Renal pelvis (tissue), 12 donors: ENCODE measurements at places on chromosomes 12 and 14.
A peak's percentile ranks its signal among the peaks of the same experiment; 100 is the strongest.

- no peak for DNase-seq
Measured at GRCh38 chr12:92297932-92298696, 152.5 kb upstream of the BTG1 start.

- DNase-seq = no peak
Measured at GRCh38 chr12:78120866-78121560, 290.3 kb downstream of the NAV3 start.

DNA sequence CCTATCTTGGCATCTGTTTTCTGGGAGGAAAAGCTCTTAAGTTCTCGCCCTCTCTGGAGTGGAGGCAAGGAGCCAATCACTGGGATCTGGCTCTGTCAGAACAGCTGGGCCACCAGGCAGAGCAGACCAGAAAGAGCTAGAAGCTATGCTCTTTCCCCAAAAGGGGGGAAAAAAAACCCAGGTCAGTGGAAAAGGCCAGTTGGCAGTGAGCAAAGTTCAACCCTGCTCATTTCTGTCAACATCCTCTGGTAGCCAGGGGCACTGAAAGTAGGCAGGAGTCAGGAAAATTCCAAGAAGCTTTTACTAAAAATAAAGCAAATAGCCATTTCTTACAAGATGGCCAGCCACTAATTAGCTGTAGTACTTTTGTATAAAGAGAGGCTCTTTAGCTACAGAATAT, 36.6 kb upstream of the PAX9 start:
- DNase-seq = no peak

DNA sequence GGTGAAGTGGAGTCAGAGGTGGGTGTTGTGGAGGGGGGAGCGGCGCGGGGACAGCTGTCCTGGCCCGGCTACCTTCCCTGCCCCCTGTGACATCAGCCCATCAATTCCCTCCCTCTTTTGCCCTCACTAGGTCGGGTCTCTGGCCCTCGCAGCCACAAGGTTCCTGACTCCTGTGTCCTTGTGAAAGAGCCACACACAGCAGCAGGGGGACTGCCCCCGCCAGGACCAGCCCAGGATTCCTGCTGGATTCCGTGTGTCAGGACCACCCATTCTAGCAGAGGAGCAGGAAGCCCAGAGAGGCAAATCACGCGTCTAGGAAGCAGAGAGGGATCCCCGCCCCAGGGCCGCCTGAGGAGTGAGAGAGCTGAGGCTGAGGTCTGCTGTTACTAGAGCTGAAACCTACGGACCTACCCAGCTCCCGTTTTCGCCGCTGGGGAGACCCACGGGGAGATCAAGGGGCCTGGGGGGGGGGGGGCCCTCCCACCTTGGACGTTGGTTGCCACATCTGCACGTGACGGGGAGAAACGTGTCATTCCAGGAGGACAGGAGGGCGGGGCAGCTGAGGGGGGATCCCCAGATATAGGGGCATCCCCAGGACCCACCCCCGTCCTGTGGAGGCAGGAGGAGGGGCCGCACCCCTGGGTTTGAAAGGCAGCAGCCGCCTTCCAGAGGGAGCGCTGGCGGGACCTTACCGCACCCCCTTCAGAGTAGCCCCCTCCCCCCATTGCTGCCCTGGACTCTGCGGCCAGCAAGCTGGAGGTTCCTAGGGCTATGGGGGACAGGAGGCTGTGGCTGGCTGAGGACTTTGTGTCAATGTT, 12.5 kb upstream of the INF2 start:
- DNase-seq = no peak

DNA sequence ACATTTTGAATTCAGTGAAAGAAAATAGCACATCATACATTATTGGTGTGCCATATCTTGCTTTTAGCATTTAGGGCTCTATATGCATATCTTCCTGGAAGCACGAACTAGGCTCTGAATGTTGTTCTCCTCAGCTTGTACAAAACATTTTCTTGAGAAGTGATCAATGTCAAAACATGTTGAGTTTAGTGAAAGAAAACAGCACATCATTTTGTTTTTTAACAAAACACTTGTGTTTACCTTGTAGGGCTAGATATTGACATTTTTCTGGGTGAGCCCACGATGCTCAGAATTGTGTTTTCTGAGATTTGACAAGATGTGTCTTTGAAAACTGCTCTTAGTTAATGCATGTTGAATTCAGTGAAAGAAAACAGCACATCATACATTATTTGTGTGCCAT, 81.0 kb downstream of the ASCL4 start:
- DNase-seq = no peak

GRCh38 chr12:114355389-114356088, 50.4 kb downstream of the TBX5 start:
- no peak for DNase-seq

GRCh38 chr12:83323866-83324265, 637.2 kb downstream of the TMTC2 start:
- no peak for DNase-seq

- no peak for DNase-seq
Measured at GRCh38 chr14:92905667-92906066, 17.3 kb upstream of the CHGA start.

DNA sequence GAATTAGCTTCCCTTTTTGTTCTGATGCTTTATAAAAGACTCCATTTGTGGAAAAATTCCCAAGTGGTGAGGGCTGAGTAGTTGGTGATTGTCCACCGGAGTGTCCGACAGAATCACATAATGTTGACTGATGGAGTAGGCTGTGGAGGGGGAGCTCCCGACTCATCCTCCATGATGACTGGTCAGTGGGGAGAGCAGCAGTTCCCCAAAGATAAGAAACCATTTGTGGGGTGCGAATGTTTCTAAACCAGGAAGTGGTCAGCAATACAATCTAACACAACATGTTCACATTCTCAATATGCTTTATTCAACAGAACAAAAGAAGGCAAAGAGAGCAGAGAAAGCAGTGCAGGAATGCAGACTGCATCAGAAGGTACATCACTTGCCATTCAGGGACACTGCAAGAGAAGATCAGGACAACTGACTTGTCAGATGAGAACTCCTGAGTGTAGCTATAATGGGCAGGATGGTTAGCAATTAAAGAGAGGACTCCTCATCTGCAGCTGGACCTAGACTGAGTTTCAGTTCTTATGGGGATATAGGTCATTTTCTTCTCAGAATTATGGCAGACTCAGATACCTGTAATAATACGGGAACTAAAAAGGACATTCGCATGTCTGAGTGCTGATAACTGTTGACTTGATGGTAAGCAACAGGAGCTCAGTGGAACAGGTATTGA, 5.4 kb downstream of the KRT6B start:
- DNase-seq = no peak

- no peak for DNase-seq
Measured at GRCh38 chr12:61781021-61781581, 479.1 kb upstream of the USP15 start.

DNA sequence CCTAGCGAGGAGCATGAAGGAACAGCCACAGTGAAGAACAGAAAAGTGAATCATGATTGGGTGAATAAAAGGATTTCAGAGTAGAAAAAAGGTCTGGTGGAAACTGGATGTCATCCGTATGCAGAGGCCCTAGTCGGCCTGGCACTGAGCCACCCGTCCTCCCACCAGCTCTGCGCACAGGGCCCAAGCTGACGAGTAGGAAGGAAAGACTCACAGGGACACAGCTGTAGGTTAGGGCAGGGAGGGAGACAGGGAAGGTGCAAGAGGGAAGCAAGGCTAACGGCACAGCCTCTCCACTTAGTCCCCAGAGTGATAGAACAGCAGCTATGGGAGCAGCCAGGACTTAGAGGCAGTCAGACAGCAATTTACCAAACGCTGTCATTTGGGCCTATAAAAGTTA, 112.6 kb downstream of the KCNK10 start:
- no peak for DNase-seq

- DNase-seq = no peak
Measured at GRCh38 chr14:75702616-75703261, 41.7 kb downstream of the TTLL5 start.

DNA sequence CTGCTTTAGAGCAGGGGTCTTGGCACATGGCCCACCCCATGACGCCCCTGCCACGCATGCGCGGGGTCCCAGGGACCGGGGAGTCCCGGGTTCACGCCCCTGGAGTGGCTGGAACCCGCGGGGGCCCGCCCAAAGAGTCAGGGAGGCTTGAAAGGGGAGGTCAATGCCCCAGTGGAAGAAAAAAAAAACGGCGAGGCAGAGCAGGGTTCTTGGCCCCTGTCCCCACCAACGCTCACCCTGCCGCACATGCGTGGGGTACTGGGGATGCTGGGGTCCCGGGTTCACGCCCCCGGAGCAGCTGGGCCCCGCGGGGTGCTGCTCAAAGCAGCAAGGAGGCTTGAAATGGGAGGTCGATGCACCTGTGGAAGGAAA, 319.1 kb downstream of the ALG10 start:
- no peak for DNase-seq

GRCh38 chr12:90234472-90234871, 525.8 kb upstream of the ATP2B1 start:
- DNase-seq = no peak

- no peak for DNase-seq
Measured at GRCh38 chr12:50925342-50925651, 27.0 kb upstream of the HIGD1C start.

- DNase-seq = no peak
Measured at GRCh38 chr12:75471902-75472890, 8.4 kb upstream of the GLIPR1 start.

DNA sequence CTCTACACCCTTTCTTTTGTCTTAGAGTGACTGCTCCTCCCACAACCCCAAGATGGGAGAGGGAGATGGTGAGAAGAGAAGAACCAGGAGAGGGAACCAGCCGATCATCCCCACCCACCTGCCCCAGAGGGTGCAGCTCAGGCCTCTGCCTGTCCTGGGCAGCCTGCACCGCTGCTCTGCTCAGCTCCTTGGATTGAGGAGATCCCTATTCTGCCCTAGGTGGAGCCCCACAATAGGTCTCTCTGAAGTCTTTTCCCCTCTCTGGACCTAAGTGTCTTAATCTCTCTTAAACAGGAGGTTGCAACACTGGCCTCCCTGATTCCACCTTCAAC, 2.2 kb downstream of the ANKRD33 start:
- DNase-seq = no peak

- no peak for DNase-seq
Measured at GRCh38 chr12:111076611-111077451, 156.5 kb upstream of the MYL2 start.

DNA sequence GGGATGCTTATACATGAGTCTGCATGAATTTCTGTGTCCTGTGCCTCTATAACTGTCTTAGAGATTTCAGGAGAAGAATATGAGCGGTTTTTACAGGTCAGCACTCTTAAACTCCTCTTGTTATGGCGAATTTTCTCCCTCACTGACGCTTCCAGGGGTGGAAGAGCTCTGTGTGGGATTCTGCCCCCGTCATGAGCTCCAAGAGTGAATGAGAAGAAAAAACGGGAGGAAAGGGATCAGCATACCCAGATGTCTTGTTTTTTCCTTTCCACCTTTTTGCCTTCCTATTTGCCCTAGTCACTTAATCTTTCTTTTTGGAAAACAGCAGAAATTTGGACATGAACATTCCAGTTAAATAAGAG, 651 bp downstream of the PFKM start:
- DNase-seq = no peak

DNA sequence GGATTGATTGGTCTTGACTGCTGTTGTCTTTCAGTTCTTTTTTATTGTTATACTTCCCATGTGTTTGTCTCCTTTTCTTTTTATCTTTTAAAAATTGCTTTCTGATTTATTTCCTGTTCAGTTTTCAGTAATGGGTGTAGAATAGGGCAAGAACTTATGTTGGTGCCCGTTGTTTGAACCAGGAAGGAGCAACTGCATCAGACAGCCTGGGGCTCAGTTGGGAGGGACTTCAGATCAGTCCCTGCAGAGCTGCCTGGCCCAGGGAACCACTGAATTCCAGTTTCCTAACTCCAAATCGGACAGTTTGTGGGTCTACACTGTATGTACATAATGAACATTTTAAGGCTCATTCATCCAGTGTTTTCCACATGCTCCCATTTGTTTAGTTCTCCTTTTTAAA, 64.9 kb downstream of the FBXO34 start:
- DNase-seq = no peak

DNA sequence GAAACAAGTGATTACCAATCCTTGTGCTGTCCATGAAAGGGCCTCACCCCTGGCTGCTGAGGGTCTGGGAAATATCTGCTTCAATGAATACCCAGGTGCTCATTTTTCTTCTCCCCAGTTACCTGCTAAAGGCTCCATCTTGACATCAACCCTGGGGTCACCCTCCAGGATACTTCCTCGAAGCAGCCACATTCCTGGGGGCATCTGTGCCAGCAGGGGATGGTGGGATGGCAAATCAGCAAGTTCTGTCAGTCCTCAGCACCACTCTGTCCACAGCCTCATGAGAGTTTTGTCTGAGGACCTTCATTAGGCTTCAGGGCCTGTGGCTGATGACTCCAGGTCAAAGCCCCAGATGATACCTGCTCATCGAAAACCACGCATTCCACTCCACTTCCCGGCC, 124.8 kb downstream of the ZFP36L1 start:
- DNase-seq = no peak

GRCh38 chr14:71629765-71630492, 302.3 kb upstream of the RGS6 start:
- DNase-seq = no peak

DNA sequence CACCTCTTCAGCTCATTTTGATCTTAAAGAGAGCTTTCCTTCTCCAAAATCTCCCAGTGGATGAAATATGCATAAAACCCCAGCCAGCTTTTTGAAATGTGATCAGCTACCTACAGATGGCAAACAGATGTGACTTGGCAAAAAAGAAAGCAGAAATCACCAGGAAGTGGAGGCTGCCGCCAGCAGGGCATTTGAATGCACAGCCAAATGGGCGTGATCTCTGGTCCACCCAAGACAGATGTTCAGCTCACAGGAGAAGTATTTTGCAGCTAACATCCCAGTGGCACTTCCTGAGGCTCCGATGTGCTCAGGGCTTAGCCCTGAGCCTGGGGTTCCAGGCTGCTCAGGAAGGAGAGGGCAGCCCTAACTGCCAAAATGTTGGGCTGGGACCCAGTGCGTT, 78.3 kb downstream of the LGMN start:
- no peak for DNase-seq

DNA sequence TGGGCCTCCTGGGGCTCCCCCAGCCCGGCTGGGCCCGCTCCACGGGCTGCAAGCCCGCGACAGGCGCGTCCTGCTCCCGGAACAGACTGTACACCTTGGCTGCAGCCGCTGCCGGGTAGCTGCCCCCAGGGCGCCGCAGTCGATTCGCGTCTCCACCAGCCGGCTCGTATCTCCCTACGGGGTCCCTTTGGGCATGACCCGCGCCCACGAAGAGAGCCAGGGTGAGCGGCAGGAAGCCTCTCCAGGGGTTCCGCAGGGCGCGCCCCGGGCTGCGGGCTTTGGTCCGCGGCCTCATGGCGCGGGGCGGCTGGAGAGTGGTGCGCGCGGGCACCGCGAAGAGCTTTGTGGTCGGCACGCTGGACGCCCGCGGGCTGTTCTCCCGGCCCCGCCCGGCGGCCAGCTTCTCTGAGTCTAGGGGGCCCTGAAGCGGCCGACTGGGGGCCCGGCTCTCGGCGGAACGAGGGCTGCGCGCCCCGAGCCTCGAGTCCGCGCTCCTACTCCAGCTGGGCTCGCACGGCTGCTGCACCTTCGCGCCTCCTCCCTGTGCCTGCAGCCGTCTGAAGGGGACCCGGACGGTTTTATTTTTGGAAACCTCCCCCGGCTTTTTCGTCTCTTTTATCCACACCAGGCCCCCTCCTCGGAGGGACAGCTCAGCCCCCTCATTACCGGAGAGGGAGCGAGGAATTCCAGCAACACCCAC, at the start of gene LTBP2:
Gene LTBP2 (minus strand): TSS at position 588 of the 700 bp plus-strand sequence. CDS start 293 bp downstream, at position 295.
- peak; percentile 29 for DNase-seq
